ENCODE measurements at places on chromosomes 12 and 14.

DNA sequence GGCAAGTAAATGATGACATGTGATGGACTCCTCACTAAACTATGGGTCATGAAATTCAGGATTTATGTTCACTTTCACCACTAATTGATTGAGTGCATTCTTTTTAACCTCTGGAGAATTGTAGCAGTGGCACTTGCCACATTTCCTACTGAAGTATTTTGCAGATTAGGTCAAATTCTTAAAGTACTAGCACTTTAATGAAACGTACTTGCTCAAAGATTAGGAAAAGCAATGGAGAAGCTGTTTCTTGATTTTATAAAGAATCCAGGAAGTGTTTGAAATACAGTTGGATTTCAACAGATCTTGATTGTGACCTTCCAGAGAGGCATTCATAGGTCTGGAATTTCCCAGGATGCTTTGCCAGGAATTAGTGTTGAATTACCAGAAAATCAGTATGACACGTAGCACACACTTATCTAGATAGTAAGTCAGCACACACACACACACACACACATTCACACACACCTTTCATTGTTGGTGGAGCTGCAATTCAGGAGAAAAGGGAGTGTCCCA is 162.6 kb downstream of the MYRFL start:
- no peak for DNase-seq

GRCh38 chr12:25189656-25190055 is 5.3 kb downstream of the DNAI7 start:
- no peak for DNase-seq

GRCh38 chr12:91230841-91231240 is 48.2 kb upstream of the DCN start:
- no peak for DNase-seq

DNA sequence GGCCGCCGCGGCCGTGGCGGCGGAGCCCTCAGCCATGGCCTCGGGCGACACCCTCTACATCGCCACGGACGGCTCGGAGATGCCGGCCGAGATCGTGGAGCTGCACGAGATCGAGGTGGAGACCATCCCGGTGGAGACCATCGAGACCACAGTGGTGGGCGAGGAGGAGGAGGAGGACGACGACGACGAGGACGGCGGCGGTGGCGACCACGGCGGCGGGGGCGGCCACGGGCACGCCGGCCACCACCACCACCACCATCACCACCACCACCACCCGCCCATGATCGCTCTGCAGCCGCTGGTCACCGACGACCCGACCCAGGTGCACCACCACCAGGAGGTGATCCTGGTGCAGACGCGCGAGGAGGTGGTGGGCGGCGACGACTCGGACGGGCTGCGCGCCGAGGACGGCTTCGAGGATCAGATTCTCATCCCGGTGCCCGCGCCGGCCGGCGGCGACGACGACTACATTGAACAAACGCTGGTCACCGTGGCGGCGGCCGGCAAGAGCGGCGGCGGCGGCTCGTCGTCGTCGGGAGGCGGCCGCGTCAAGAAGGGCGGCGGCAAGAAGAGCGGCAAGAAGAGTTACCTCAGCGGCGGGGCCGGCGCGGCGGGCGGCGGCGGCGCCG is 381 bp downstream of the YY1 start:
- DNase-seq, result peak; percentile 43

GRCh38 chr14:54894995-54895394 is 7.6 kb downstream of the GCH1 start:
- DNase-seq, result no peak

DNA sequence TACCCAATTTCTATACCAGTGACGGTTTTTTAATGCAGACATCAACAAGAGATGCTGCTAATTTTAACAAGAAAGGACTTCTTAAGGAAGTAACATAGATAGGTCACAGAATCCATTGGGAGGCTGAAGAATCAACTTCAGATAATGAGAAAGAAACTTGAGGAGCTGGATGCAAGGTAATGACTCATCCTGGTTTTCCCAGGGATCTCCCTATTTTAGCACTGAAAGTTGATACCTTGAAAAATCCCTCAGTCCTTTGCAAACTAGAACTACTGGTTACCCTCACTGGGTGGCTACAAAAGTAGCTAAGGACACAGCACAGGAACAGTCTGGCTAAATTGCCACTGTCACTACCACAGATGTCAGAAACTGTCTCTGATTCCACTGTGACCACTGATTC is 561.9 kb downstream of the FLRT2 start:
- DNase-seq, result no peak

GRCh38 chr14:69695322-69696203 is 71.4 kb upstream of the SRSF5 start:
- no peak for DNase-seq

DNA sequence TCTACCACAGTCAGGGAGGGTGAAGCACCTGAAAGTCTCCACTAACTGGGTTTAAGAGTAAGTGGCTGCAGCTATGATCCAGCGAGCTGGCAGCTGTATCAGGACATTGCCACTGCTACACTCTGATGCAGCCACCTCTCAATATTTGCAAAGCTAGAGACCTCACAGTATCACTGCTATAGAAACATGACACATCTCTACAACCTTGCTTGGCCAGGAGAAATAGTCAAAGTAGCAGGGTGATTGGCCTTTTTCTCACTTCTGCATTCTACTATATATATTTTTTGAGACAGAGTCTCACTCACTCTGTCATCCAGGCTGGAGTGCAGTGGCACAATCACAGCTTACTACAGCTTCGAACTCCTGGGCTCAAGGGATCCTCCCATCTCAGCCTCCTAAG is 9.3 kb upstream of the FMNL3 start:
- no peak for DNase-seq

Data from stimulated activated naive CD8-positive, alpha-beta T cell treated with anti-CD3 and anti-CD28 coated beads, Interleukin-15, amount 100 ng/mL, for 72 hours (primary cell).